Upper lobe of left lung (tissue), 6 donors: ENCODE measurements at places on chromosomes 3 and 15. TPM values are rescaled to one million over a fixed set of nuclear protein-coding genes. Genes with fewer than 3 reads are reported as not detected.

DNA sequence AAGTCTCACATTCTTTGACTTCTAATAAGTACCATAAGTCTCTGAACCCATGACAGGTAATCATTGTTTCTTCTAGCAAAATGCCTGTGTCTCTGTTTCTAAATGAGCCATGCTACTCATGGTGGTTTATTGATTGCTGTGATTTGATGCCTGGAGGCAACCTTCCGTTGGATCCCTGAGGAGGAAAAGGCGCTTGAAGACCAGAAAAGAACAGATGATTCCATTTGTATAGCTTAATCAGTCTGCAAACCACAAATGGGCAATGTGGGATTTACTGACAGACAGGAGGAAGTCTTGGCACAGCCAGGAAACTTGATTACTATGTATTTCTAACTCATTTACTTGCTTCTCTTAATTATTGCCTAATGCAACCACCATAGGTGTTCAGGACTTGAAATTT, 103.1 kb upstream of the MRPL3 start:
- no peak overlapping the region for H3K4me3 ChIP-seq
- no peak for DNase-seq
- no peaks in the 10 kb centered on the region for H3K27me3 ChIP-seq
- H3K27ac ChIP-seq, result no peak overlapping the region

Gene COL7A1
- 30.4 TPM for total RNA-seq

DNA sequence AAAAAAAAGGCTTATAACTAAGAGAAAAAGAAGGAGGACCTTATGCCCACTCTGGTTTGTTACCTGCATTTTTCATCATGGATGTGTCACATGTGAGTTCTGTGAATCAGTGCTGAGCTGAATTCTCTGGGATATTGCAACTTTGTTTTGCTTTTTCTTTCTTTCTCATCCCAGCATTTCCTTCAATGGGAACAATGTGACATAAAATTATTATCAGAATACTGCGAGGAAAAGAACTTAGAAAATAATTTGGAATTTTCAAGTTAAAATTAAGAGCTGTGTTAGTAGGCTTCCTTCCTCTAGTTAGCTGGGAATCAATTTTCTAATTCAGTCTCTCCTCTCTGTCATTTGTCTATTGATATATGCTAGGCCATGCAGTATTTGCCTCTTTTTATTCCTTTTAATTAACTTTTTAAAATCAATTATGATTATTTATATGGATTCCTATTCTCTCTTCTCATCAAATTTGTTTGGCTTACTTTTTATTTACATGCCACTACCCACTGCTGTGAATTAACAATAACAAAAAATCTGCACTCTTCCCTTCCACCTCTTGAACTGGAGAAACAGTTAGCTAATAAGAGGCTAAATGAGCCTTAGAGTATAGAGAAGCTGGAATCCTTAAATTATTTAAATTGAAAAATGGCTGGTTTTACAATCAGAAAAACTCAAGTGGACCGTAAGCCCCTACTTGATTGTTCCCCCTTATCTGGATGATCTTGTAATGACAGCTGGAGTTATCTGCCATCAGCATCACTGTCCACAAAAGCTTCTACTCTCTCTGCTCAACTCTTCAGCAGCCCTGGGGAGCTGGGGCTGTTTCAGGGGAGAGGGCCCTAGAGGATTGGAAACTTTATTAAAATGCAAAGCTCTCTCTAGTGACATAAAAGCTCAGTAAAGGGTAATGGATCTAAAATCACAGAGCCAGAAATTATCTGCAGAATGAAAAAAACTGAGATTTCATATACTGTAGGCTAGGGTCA, 95.3 kb upstream of the SOX2 start:
- no peaks in the 10 kb centered on the region for H3K4me1 ChIP-seq
- H3K36me3 ChIP-seq, result no peaks in the 10 kb centered on the region
- no peak overlapping the region for H3K27ac ChIP-seq
- no peak for DNase-seq
- H3K27me3 ChIP-seq, result no peaks in the 10 kb centered on the region
- H3K4me3 ChIP-seq, result no peak overlapping the region

GRCh38 chr3:154125378-154126030, 4.3 kb downstream of the ARHGEF26 start:
- H3K4me1 ChIP-seq, result peaks cover 6% of the 10 kb centered on the region
- no peak overlapping the region for H3K27ac ChIP-seq

Gene CLRN1
- total RNA-seq, result not detected

DNA sequence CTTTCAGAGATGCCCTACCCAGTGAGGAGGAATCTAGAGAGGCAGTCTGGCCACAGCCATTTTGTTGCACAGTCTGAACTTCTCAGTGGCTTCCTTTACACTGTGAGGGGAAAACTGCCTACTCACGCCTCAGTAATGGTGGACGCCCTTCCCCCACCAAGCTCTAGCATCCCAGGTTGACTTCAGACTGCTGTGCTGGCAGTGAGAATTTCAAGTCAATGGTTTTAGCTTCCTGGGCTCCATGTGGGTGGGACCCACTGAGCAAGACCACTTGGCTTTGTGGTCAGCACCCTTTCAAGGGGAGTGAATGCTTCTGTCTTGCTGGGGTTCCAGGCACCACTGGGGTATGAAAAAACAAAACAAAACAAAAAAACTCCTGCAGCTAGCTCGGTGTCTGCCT, 663.2 kb upstream of the ZNF385D start:
- no peaks in the 10 kb centered on the region for H3K27me3 ChIP-seq
- H3K4me3 ChIP-seq, result no peak overlapping the region

Gene LMAN1L
- 1.0 TPM for total RNA-seq

Gene PRICKLE2
- total RNA-seq, result 34.5 TPM

GRCh38 chr15:84833447-84834228, 16.5 kb downstream of the ALPK3 start:
- DNase-seq, result no peak
- no peak overlapping the region for H3K4me3 ChIP-seq
- peaks cover 10% of the 10 kb centered on the region for H3K4me1 ChIP-seq
- no peak overlapping the region for H3K27ac ChIP-seq
- H3K36me3 ChIP-seq, result no peaks in the 10 kb centered on the region
- no peaks in the 10 kb centered on the region for H3K27me3 ChIP-seq

DNA sequence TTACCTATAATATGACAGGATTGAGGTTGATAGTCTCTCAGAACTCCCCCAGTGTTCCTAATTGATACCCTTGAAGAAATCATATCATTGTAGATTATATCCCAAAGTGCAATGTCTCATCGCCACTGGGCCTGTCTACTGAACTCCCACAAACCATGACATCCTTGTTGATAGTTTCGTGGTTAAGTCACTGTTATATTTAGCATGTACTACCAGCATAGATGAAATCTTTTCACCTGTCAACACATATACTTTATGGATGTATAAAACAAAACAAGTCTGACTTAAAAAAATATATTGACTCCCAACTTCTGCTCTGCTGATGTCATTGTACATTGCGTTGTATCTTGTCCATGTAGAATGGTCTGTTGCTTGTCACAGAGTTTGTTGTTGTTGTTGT, 128.1 kb downstream of the IQCH start:
- H3K4me3 ChIP-seq, result no peak overlapping the region
- H3K36me3 ChIP-seq, result no peaks in the 10 kb centered on the region
- no peak overlapping the region for H3K27ac ChIP-seq

DNA sequence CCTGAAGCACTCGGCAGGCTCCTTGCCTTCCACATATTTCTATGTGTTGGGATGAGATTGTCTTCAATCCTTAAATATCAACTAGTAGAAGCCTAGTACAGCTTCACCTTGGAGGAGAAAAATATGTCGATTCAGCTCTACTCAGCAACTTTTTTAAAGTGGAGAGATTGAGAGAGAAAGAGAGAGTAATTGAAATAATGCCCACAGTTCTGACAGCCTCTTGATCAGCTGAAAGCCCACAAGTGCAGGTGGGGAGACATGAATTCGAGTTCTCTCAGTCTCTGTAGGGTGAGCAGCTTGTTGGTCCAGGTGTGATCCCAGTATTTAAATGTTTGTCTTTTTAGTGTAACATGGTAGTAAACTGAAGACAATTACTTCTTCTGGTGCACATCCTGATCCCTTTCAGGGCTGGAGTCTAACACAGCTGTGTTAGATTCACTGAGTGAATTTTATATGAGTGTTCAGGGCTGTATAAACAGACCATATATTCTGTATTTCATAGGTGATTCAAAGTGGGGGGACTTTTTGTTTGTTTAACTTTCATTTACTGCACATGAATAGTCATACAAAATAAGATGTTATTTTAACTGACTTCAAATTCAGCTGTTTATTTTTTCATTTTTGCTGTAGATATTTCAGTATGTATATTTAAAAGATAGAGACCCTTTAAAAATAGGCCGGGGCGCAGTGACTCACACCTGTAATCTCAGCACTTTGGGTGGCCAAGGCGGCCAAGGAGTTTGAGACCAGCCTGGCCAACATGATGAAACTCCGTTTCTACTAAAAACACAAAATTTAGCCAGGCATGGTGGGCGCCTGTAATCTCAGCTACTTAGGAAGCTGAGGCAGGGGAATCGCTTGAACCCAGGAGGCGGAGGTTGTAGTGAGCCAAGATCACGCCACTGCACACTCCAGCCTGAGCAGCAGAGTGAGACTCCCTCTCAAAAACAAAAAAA, 64.0 kb downstream of the ST6GAL1 start:
- H3K4me1 ChIP-seq, result peaks cover 4% of the 10 kb centered on the region
- DNase-seq, result no peak
- H3K27me3 ChIP-seq, result no peaks in the 10 kb centered on the region
- H3K27ac ChIP-seq, result no peak overlapping the region
- no peak overlapping the region for H3K4me3 ChIP-seq

DNA sequence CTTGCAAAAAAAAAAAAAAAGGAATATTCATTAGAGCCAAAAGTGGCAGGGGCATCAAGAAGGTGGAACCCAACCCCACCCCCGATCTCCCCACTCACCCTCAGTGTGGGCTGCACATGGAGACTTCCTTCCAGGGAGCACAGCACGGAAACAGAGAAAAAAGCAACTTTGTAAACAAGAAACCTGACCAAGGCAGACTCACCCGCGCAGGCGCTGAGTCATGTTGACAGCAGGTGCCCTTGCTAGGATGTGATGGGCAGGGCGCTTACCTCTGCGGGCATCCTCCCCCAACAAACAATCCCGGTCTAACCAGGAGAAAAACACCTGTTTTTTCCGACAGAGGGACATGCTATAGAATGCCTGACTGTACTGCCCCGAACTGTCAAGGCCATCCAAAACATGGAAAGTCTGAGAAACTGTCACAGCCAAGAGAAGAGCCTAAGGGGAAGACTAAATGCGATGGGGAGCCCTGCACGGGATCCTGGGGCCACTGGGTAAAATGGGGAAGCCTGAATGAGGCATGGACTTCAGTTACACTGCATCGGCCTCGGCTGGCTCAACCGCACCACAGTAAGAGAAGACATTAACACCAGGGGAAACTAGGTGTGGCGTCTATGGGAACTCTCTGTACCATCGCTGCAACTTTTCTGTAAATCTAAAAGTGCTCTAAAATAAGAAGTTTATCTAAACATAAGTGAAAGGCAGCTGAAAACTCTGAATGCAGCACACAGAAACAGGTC, 66.7 kb upstream of the GATA2 start:
- H3K27ac ChIP-seq, result no peak overlapping the region
- H3K36me3 ChIP-seq, result no peaks in the 10 kb centered on the region
- H3K4me3 ChIP-seq, result no peak overlapping the region

- no peaks in the 10 kb centered on the region for H3K27me3 ChIP-seq
- H3K4me3 ChIP-seq, result no peak overlapping the region
- H3K27ac ChIP-seq, result no peak overlapping the region
These were observed 115.8 kb downstream of the GHSR start for GRCh38 chr3:172332256-172333041.

GRCh38 chr3:56620371-56620770, 62.7 kb downstream of the TASOR start:
- H3K27me3 ChIP-seq, result no peaks in the 10 kb centered on the region
- H3K27ac ChIP-seq, result no peak overlapping the region
- H3K4me1 ChIP-seq, result peaks cover 5% of the 10 kb centered on the region
- H3K36me3 ChIP-seq, result peaks cover 97% of the 10 kb centered on the region

DNA sequence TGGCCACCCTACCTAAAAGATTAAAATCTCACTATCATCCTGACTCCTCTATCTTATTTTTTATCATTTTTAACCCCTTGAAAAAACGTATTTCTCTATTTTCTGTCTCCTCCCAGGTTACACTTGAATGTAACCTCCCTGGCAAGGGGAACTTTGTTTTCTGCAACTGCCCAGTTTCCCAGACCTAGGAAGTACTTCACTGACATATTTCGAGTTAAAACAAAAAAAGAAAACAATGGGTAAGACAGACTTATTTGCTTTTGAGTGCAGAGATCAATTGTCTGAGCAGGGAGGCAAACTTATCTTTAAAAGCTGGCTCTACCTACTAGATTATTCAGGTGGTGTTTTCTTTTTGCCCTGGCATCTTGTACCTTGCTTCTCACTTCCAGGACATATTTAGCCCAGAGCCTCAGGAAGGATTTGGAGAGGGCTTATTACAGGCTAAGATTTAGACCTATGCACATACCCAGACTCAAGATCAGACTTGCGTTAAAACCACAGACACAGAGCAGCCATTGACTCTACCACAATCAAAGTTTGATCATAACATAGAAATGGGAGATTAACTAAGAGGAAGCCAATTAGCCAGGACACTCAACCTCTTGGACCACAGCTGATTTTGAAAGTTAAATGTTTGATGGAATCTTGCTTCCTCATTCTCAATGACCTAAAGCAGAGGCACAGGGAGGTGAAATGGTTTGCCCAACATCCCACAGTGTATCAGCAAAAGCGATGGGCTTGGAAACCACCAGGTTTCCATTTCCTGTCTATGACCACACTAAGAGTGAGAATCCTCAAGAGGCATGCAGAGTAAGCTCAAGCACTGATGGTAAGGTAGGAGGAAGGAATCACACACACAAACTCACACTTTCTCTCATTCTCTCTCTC, 169.5 kb upstream of the THBS1 start:
- no peak overlapping the region for H3K4me3 ChIP-seq
- H3K27me3 ChIP-seq, result no peaks in the 10 kb centered on the region
- H3K27ac ChIP-seq, result no peak overlapping the region
- no peaks in the 10 kb centered on the region for H3K4me1 ChIP-seq

GRCh38 chr3:168714609-168715240, 619.0 kb upstream of the GOLIM4 start:
- H3K4me1 ChIP-seq, result no peaks in the 10 kb centered on the region
- no peak overlapping the region for H3K27ac ChIP-seq
- H3K27me3 ChIP-seq, result no peaks in the 10 kb centered on the region
- H3K36me3 ChIP-seq, result no peaks in the 10 kb centered on the region

DNA sequence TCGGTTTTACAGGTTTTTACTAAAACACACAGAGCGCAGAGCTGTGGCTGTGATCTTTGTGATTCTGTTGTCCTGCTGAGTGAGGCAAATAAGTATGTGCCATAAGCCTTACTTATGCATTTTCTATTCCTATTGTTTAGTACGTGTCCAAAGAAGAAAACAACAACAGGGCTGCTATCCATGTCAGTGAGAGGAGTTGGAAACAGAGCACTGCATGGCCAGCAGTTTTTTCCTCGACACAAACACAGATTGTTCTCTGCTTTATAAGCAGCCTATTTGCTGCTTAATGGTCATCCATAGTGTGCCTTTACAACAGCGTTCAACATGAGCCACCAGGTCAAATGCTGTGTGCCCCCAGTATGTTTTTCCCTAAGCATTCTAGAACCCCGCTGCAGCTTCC, 79.8 kb downstream of the SHQ1 start:
- H3K4me1 ChIP-seq, result no peaks in the 10 kb centered on the region
- no peak overlapping the region for H3K4me3 ChIP-seq
- no peaks in the 10 kb centered on the region for H3K27me3 ChIP-seq
- no peak overlapping the region for H3K27ac ChIP-seq

Gene UTS2B
- total RNA-seq, result not detected
